ENCODE measurements at places on chromosomes 13 and 19.
A peak's percentile ranks its signal among the peaks of the same experiment; 100 is the strongest.

DNA sequence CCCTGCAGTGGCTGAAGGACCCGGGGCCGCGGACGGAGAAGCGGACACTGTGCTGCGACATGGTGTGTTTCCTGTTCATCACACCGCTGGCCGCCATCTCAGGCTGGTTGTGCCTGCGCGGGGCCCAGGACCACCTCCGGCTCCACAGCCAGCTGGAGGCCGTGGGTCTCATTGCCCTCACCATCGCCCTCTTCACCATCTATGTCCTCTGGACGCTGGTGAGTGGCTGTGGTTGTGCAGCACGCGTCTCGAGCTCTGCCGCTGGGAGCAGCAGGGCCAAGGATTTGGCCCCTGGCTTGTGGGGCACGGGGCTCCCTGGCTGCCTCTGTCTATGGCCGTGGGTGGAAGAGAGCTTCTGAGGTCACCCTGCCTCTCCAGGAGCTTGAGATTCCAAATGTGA lies 14.1 kb upstream of the HNRNPM start:
- no peak for DNase-seq

DNA sequence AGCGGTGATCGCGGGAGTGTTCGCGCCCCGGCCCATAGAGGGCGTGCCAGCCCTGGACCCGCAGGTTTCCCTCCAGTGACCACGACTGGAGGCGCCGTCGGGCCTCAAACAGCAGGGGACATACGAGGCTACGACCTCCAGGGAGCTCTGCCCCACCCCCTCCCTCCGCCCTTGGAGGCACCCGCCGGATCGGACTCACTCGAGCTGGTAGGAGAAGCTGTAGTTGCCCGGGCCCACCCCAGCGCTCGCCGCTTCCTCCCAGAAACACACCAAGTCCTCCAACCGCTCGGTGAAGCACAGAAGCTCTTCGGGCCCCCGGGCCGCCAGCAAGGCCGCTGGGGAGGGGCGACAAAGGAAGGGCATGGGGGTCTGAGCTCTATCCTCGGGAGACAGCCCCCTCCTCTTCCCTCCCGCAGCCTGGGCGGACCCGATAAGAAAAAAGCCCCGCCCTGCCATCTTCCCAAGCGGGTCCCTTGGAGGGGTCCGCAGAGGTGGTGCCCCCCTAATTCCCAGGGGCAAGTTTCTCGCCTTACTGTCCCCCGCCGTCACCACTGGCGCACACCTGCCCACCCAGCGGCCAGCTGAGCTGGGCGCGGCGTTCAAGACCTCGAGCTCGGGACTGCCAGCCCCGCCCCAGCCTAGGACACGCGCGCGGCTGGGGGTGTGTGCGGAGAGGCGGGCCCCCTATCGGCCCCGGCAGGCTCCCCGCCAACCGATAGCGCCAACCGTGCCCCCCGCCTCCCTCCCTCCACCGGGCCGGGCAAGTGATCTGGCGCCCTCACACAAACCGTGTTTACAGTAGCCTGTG lies 1.0 kb downstream of the EPOR start:
- DNase-seq, result peak; percentile 66

DNA sequence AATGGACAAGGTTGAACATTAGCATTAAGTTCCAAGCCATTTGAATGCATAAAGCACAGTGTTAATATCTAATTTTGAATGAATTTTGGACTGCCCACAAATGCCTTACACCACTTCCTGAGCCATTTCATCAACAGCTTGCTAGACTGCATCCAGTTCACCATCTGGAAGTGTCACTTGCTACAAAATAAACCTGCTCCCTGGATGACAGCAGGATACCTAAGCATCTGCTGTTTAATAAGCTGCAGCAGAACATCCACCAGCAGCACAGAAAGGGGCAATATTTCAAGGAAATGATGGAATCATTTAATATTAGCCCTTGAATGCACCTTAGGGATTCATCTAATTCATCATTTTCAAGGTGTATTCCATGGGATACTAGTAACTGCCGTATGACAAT lies 76.6 kb upstream of the PCDH9 start:
- no peak for DNase-seq

DNA sequence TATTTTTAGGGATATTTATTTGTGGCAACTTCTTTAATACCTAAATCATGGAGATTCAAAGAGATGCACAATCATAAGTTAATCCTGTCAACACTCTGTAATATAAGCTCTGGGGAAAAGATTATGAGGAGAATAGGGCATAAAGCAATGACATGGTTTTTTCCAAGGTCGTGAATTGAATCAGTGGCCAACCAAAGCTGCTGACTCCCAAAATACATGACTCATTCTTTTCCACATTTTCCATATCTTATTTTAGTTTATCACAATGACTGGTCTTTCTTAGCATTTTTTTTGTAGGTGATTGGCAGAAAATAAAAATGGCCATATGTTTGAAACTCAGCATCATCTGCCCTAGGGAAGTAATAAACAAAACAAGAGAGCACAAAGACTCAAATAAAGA lies 28.5 kb upstream of the RBM26 start:
- peak; percentile 40 for DNase-seq

DNA sequence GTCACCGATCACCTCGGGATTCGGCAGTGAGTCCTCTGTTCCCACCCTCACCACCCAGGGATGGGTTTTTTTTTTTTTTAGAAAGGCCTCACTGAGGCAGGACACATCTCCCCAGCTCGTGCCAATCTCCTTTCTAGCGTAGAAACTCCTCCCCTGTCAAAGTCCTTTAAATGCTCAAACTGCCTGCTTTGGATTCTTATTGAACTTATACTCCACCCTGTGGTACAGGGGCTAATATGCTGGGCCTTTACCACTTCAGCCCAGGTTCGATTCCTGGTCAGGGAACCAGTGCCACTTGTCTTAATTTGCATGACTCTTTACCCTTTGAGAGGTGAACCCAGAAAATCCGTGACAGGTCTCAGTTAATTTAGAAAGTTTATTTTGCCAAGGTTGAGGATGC lies 8.3 kb upstream of the ZNF14 start:
- peak; percentile 2 for DNase-seq
